Fibroblast of mammary gland (primary cell): ENCODE measurements at places on chromosomes 2 and 18.
A peak's percentile ranks its signal among the peaks of the same experiment; 100 is the strongest.

- peak; percentile 61 for DNase-seq
Observed at GRCh38 chr18:49460976-49461601, 644 bp upstream of the DYM start.

GRCh38 chr2:183207110-183207509, 82.9 kb downstream of the NUP35 start:
- peak; percentile 3 for DNase-seq

- no peak for DNase-seq
Observed at GRCh38 chr2:61774351-61774750, 79.5 kb downstream of the FAM161A start.

GRCh38 chr18:41618147-41618546, 336.9 kb upstream of the PIK3C3 start:
- no peak for DNase-seq

DNA sequence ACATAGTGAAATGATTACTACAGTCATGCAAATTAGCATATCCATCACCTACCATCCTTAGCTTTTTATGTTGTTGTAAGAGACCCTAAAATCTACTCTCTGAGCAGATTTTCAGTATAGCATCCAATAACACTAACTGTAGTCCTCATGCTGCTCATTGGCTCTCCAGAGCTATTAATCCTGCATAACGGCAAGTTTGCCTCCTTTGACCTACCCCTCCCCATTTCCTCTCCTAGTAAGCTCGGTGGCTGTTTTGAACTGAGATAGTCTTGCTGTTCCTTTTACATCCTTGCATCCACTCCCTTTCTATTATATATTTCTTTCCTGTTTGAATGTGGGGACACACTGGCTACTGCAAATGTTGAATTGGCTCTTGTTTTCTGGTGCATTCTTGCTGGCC, 481.5 kb downstream of the TSN start:
- DNase-seq = no peak

- DNase-seq = no peak
Observed at GRCh38 chr2:206082298-206082843, 3.6 kb downstream of the INO80D start.

GRCh38 chr2:212919238-212919637, 232.2 kb downstream of the IKZF2 start:
- DNase-seq = no peak

DNA sequence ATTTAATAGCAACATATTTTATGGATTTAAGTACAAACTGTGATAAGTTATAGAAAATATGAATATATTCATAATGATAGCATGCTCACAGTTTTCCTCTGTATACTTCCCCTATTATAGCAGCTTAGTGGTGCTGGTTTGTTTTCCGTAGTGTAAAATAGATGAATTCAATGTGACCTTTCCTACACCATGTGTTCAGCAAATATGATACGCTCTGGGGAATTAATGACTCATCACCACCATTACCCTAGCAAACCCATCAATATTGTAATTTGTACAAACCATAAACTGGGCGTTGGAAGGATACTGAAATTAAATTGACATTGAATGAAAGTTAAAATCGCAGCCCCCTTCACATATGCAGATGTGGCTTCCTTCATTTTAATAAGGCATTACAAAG, 58.7 kb upstream of the CDH19 start:
- DNase-seq = no peak

DNA sequence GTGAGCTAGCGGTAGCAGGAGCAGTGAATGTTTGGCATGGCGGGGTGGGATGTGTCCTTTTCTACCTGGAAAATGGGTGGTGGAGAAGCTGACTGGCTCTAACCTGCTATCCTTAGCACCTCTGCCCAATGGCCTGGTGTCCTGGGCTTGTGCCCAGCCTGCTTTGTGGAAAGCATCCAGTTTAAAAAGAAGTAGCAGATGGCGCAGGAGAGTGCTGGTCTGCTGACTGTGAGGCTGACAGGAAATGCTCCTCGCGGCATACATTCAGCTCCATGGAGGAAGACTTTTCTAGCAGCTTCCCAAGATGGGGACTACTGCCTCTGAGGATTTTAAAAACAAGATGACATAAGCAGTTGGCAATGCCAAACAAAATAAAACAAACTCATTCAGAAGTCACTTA, 56.2 kb upstream of the LYPD6B start:
- DNase-seq = no peak
